ENCODE measurements at places on chromosomes 16 and 17. TPM values are rescaled to one million over a fixed set of nuclear protein-coding genes. Genes with fewer than 3 reads are reported as not detected.

- no peak for DNase-seq
These were observed 131.4 kb downstream of the HS3ST2 start for GRCh38 chr16:22945361-22945760.

DNA sequence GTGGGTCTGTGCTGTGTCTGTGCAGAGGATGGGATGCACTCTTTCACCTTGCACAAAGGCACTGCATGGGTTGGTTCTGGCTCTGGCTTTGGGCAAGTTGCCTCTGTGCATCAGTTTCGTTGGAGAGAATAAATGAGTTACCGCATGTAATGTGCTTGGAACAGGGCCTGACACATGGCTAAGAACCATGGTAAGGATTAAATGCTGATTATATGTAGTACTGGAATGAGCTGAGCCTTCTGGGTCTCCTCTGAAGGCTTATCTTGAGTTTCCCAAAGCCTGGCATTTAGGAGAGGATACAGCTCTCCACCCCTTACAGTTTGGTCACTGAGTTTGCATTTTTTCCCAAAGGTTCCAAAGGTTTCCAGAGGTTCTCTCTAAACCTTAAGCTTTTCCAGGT lies 69.1 kb downstream of the KSR1 start:
- DNase-seq: no peak

GRCh38 chr17:39702901-39703893 lies 3.3 kb downstream of the ERBB2 start:
- DNase-seq: no peak

DNA sequence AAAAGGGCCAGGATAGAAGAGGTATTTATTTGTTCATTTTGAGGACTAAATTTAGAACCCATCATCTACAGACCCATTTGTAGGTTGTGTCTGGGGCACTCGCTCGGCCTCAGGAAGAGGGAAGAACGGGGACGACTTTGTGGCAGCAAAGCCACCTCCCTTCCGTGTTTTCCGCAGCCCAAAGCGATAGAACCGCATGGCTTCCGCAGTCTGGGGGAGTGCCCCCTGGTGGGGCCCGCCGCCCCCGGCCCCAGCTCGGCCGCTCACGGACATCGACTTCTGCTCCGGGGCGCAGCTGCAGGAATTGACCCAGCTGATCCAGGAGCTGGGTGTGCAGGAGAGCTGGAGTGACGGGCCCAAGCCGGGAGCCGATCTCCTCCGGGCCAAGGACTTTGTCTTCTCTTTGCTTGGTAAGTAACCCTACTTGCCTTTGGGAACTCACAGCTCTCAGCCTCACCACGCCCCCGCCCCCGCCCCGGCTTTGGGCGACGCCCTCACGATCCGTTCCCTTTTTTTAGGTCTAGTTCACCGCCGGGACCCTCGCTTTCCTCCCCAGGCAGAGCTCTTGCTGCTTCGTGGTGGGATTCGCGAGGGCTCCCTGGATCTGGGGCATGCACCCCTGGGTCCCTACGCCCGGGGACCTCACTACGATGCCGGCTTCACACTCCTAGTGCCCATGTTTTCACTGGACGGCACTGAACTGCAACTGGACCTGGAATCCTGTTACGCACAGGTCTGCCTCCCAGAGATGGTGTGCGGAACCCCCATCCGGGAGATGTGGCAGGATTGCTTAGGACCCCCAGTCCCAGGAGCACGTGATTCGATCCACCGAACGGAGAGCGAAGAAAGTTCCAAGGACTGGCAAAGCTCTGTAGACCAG lies 681 bp downstream of the TMEM102 start:
- no peak for DNase-seq

The SLC52A1 gene
- 0.47 TPM for polyA plus RNA-seq

DNA sequence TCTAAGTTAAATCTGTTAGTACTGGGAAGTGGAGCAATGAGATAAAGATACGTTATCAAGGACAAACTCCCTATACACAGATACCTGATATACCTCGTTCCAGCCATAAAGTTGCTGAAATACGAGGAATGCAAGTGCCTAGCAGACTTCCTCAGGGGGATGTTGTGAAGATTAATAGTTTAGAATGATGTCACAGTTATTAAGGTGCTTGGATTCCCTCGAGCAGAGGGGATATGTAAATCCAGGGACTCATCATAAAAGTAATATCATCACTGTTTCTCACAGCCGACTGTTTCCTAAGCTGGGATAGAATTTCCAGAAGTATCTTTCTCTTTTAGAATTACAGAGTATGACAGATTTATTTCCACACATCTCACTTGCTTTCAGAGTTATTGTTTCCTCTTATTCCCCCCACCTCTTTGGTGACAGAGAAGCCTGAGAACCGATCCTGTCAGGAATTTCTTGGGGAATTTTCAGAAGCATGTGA lies 28.4 kb upstream of the ZFHX3 start:
- no peak for DNase-seq

- DNase-seq: peak; percentile 38
These were observed 73.1 kb upstream of the CES5A start for GRCh38 chr16:55948230-55948629.

- DNase-seq: no peak
These were observed 50.2 kb downstream of the CDK5R1 start for GRCh38 chr17:32536736-32537643.

The GPR179 gene
- polyA plus RNA-seq: 0.28 TPM

Data from left kidney (tissue), 8 donors.